ENCODE measurements at places on chromosomes 1 and 21.

DNA sequence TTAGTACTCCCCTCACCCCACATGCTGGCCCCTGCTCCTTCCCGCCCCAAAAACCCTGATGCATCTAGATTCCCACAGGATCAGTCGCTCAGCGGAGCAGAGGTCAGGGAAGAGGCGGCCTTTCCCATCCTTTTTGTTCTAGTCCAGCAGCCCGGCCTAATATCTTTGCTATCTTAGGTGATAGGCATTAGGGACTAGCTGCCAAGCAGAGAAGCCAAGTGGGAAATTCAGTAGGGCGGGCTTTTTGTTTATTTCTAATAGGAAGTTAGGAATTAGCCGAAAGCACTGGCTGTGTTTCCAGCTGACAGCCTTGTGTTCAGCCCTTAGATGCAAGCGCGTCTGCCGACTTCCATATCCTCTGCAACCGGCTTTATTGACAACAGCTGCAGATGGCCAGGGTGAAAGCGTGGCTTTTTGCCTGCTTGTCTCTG, 59.0 kb upstream of the BCAR3 start:
- DNase-seq, result no peak

DNA sequence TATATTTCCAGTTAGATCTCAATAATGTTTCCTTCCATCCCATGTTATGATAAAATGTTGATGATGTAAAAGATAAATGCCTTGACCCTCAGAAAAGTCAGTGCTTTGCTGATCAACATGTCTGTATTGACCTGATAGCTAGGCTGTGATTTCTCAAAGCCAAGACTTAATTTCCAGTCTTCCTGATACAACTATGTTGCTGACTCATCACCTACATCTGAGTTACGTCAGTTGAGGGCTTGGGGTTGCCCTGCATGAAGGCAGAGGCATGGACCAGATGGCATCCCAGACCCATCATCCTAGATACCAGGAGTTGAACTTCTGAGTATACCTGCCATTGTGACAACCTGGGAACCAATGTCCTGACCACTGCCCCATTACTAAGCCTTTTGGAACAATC, 4.8 kb downstream of the LCE1D start:
- DNase-seq, result no peak

DNA sequence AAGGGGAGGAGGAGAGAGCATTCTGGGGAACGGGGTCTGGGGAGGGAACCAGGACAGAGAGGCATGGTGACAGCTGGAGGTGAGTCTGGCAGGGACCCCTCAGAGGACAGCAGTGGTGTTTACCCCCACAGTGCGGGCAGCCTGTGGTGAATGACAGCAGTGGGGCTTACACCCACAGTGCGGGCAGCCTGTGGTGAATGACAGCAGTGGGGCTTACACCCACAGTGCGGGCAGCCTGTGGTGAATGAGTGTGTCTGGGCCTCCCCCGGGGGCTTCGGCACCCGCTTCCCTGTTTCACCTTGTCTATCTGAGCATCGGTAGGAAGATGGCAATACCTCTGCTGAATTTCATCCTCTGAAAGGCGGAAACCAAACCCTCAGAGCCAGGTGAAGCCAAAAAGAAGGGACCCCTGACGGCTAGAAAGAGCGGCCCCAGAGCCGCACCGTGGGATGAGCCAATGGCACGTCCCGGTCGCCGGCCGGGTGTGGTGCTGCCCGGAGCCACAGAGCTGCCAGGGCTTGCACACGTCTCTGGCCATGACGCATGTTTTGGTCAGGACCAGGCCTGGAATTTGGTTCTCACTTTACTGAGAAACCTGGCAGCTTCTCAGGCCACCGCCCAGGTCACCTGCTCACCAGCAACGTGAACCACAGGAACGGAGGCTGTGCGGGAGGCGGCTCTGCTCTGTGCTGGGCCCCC, 54.1 kb downstream of the SIK1 start:
- no peak for DNase-seq

GRCh38 chr1:44812822-44813543, 4.7 kb downstream of the BTBD19 start:
- no peak for DNase-seq

- DNase-seq, result no peak
Observed at GRCh38 chr1:3381901-3382300, 72.6 kb upstream of the ARHGEF16 start.

DNA sequence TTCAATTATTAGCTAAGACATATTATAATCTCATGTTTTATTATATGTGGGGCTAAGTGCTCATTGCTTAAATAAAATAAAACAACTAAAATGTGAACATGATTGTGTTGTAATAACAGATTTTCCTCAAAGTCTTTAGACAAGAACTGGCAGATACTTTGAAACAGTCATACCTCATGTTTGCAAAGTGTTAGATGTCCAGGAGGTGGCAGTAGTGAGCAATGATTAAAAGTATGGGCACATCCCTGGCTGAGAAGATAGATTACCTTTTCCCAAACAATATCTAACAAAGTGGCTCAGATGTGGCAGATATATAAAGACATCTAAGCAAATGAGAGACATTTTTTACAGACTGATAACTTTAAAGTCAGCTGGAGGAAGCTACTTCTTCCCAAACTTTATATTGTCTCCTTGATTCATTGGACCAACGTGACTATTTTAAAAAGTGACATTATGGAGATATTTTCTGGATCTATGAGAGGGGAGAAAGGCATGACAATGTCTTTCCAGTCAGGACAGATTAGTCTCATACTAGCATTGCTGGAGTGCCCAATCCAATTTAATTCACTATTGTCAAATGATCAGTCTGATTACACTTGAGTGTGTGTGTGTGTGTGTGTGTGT, 269.8 kb downstream of the S1PR1 start:
- peak; percentile 76 for DNase-seq

Data from natural killer cell (primary cell).